ENCODE measurements at places on chromosomes 2 and 18.

- DNase-seq, result no peak
Measured at GRCh38 chr2:125596612-125597011, 1059.3 kb upstream of the GYPC start.

- DNase-seq, result no peak
Measured at GRCh38 chr2:80007777-80008503, 296.6 kb downstream of the LRRTM1 start.

- no peak for DNase-seq
Measured at GRCh38 chr18:58235001-58235436, 191.0 kb downstream of the NEDD4L start.

DNA sequence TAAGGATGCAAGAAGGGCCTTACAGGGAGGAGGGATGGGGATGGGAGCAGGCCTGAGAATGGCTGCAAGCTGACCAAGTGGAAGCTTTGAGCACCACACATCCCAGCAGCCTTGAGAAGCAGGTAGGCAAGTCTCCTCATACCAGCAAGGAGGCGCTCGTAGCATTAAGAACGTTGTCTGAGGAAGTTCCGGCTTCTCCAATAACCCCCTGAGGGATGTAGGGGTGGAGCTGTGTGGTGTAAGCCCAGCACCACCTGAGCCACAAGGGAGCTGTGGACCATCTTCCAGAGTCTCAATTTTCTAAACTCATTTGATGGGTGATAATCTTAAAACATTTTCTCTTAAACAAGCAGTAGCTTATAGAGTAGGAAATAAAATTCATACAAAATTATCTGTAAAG is 50.6 kb downstream of the ST3GAL5 start:
- DNase-seq, result no peak

DNA sequence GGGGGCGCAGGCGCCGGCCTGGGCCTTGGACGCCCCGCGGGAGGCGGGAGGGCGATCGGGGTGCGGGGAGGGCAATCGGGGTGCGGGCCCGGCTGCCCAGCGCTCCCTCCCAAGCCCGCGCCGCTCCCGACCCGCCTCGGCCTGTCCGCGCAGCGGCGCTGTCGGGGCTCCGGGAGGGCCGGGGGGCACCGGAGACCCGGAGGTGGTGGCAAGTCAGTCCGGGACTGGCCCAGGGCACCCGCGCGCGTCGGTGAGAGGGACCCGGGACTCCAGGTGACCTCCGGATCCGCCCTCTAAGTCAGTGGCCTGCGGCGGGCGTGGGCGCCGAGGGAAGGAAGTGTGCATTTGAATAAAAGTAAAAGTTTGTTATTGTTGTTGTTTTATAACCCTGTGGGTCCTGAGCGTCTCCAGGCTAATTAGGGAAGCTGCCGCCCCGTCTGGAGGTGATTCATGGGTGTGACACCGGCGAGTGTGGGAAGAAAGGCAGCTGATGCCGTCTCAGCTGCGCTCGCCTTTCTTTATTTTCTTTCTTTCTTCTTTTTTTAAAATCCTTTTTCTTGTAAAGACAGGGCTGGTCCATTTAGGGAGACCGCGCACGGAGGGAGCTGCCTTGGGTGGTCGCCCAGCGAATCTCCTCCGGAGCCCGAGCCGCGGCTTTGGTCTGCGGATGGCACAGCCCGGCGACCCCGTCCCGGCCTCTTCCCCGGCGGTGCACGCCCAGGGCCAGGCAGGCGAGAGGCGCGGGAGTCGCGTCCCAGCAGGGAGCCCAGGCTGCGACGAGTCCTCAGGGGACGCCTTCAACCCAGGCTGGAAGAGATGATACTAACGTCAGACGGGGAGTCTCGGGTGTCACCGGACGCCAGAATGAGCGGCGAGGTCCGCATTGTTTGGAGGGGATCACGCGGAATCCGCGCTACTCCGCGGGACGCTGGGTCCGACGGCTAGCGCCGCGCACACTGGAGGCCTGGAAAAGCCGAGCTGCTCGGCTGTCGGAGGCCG is 627 bp upstream of the CRACDL start:
- peak; percentile 69 for DNase-seq

- no peak for DNase-seq
Measured at GRCh38 chr2:73961823-73962615, 22.7 kb upstream of the TET3 start.

DNA sequence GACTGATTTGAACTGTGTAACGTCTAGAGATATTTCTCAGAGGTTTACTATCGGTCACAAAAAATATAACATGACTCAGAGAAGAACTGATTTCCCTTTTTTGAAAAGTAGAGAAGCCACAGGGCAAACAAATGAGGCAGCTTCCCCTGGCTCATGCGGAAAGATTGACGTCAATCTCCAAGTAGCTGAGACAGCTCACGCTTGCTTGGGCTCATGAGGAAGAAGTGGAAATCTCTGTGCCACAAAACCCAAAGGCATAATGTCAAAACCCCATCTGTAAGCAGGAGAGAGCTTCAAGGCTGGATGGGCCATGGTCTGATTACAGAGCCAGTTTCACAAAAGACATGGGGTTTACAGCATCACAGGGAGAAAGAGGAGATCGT is 188.1 kb downstream of the ARL4C start:
- DNase-seq, result peak; percentile 97

- DNase-seq, result no peak
Measured at GRCh38 chr2:71856773-71857525, 290.7 kb downstream of the CYP26B1 start.

DNA sequence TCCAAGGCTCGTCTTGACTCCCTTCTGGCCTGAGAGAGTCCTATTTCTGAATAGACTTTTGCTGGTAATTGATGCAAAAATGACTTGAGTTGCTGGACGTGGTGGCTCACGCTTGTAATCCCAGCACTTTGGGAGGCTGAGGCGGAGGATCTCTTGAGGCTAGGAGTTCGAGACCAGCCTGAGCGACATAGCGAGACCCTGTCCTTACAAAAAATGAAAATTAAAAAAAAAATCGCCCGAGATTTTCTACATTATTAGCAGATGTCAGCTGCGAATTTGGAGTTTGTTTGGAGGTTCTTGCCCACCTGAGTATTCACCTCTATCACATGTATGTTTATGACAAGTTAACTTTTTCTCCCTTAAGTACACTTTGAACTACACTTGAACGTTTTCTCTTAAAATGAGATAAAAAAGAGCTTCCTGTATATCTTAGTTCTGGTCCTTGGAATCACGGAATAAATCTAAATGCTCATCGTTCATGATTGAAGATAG is 471 bp upstream of the C2orf42 start:
- no peak for DNase-seq

- no peak for DNase-seq
Measured at GRCh38 chr2:224668123-224668909, 47.8 kb downstream of the CCDC195 start.

- DNase-seq, result peak; percentile 28
Measured at GRCh38 chr18:35581546-35581897, at the start of gene GALNT1. Gene GALNT1 (plus strand): TSS chr18:35581740. CDS start chr18:35654663, 72,923 bp downstream.

GRCh38 chr2:96291751-96292150 is 13.6 kb downstream of the SNRNP200 start:
- no peak for DNase-seq

GRCh38 chr18:77066689-77067088 is 65.9 kb downstream of the MBP start:
- no peak for DNase-seq

DNA sequence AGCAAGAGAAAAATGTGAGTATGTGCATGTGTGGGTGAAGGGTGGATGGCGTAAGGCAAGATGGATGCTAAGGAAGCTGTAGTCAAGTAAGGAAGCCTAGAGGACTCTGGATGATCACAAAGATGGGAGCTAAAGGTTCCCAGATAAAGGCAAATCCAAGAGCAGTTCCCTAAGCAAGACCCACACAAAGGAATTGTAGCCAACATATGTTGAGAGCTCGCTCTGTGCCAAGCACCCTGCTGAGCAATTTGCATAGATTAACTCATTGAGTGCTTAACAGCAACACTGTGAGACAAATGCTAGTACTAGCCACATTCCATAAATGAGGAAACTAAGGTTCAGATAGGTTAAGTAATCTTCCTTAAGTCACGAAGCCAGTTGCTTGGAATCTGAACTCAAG is 132.6 kb downstream of the C1D start:
- DNase-seq, result no peak

DNA sequence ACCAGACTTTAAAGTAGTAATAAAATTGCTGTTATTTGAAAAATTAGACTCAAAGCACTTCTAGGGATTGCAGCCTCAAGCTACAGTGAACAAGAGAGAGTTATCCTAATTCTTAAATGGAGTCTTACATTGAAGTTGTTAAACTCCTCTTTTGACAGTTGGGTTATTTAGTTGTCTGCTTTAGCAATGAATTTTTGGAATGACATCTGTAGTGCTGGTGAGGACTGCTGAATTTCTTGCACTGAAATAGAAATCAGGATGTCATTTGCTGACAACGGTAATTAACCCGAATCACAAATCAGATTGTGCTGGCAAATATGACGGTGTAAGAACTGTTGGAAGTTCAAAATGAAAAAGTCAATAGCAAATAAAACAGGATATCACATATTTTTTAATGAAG is 78.0 kb upstream of the LYPD6B start:
- no peak for DNase-seq

DNA sequence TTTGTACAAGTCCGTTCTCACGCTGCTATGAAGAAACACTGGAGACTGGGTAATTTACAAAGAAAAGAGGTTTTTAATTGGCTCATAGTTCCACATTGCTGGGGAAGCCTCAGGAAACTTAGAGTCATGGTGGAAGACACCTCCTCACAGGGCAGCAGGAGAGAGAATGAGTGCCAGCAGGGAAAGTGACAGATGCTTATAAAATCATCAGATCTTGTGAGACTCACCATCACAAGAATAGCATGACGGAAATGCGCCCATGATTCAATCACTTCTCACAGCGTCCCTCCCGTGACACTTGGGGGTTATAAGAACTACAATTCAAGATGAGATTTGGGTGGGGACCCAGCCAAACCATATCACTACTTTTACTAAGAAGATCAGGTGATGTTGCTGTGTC is 285.8 kb downstream of the TMX3 start:
- DNase-seq, result no peak

DNA sequence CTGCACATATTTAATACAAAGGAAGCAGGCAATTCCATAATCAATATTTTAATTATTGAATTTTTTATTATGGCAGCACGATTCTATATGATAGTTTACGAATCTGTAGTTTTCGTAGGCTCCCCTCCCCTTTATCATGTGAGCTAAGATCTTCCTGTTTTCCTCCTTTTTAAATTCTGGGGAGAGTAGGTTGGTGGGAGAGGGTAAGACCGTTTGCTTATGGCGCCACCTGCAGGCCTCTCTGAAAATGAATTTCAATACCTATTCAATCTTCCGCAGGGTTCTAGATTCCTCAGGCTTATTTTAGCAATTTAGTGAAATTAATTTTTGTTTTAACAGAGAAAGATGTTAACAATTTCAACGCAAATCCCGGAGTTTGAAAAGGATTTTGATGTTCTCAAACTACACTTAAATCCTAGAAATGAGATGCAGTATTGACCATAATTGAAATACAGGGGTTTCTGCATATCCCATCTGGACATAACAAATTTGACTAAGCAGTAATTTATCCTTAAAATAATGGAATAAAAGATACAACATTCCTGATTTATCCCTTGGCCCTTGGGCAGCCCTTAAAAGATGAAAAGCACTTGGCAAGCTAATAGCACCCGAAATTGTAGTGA is 12.8 kb upstream of the GBX2 start:
- peak; percentile 42 for DNase-seq

DNA sequence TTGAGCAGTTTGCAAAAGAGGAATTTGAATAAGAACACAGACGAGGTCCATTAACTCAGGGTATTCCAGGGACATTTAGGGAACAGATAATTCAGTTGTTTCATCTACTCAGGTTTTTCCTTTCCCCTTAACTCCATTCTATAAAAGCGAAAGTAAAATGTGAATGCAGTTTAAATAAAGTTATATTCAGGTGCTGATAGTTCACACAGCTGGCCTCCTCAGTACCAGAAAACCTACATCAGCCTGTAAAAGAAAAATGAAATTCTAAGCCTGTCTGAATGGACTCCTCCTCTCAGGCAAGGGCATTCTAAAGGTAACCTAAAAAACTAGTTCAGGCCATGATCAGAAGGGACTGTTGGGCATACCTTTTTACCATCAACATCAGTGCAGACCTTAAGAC is 873.8 kb downstream of the SUCLG1 start:
- no peak for DNase-seq

DNA sequence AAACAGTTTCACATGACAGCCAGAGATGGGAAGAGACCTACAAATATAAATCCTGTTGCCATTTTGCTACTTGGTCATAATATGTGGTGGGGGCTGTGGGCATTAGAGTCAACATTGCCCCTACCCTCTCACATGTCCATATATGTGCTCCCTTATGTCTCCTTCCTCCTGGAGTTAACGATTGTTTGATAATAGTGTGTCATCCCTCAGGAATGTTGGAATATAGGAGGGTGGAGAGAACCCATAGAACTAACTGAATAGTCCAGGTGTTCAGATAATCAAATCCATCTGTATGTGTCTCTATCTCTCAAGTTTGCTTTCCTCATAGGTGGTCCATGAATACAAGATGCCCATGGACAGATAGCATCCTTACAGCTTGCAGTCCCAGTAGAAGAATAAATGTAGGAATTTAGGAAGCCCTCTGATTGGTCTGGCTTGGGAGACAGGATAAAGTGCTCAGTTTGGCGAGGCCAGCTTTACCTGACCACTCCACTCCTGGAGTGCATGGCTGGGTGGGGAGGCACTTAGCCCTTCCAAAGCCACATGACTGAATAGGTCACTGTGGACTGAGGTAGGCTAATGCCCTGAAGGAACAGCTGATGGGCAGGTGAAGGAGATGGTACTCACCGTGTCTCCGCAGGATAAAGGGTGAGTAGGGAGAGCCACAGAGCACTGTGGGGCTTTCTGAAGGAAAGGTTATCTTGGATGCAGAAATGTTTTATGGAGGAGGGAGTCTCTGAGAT is 166.9 kb downstream of the CDCA7 start:
- DNase-seq, result no peak

DNA sequence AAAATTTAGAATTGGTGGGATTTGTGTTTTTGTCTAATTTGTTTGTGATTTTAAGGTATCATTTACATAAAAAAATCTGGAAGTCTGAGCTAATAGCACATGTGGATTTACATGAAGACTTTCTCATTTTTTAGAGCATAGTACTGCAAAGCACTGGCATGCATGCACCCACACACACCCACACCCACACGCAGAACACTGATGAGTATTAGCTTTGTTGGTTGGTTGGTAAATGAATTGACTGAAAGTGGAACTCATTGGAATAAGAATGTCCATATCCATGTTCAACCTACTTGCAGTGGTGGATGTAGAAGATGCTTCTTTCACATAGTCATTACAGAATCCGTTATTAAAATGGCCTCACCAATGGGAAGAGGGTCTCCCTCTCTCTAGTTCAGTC is 475.8 kb downstream of the PLCL1 start:
- no peak for DNase-seq

DNA sequence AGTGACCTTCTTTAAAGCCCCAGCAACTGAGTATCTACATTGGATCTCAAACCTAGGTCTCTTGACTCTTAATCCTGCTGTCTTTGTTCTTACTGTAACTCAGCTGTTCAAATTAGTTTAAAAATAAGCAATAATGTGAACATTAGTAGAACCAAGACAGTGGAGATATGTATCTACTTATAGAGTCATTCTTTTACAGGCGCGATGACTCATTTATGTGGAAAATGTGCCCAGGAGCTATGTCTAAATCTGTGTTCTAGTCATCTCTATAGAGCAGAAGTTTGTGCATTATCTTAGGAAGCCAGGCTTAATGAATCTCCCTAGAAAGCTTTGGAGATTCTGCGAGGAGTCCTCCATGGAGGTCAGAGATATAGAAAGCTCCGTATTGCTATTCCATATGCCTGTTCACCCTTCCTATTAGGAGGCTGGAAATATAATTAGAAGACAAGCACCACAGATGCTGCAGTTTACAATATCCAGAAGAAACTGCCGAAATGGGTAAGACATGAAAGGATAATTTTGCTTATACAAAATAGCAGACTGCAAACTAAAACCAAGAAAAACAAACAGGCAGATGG is 211.6 kb downstream of the TRIB2 start:
- peak; percentile 11 for DNase-seq

Data from inflammatory macrophage treated with lipopolysaccharide for 4 hours (primary cell).